ENCODE measurements at places on chromosomes 1 and 21.

- no peak for DNase-seq
Observed at GRCh38 chr1:201562659-201563405, 23.9 kb downstream of the NAV1 start.

- no peak for DNase-seq
Observed at GRCh38 chr1:19199969-19200604, 10.0 kb downstream of the UBR4 start.

- DNase-seq: no peak
Observed at GRCh38 chr1:173744651-173745050, 29.9 kb downstream of the KLHL20 start.

- no peak for DNase-seq
Observed at GRCh38 chr1:67367370-67368045, 59.8 kb downstream of the IL12RB2 start.

GRCh38 chr1:67355745-67356424 is 48.2 kb downstream of the IL12RB2 start:
- no peak for DNase-seq
